ENCODE measurements at places on chromosomes 16 and 17.

DNA sequence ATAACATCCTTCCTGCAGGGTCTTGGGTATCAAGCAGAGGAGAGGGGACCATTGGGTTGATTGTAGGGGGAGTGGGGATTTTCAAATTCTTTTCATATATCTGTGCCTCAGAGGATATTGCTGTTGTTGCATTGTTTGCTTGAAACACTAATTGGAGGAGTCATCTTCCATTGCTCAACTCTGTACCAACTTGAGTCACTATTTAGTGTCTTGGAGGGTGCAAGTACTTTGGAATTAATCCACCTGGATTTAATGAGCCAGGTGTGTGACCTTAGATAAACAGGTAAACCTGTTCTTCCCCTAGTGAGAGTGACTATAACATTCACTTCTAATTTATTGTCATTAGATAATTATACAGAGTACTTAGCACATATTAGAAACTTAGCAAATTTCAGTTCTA lies 151.3 kb upstream of the CNTNAP4 start:
- no peak for DNase-seq

DNA sequence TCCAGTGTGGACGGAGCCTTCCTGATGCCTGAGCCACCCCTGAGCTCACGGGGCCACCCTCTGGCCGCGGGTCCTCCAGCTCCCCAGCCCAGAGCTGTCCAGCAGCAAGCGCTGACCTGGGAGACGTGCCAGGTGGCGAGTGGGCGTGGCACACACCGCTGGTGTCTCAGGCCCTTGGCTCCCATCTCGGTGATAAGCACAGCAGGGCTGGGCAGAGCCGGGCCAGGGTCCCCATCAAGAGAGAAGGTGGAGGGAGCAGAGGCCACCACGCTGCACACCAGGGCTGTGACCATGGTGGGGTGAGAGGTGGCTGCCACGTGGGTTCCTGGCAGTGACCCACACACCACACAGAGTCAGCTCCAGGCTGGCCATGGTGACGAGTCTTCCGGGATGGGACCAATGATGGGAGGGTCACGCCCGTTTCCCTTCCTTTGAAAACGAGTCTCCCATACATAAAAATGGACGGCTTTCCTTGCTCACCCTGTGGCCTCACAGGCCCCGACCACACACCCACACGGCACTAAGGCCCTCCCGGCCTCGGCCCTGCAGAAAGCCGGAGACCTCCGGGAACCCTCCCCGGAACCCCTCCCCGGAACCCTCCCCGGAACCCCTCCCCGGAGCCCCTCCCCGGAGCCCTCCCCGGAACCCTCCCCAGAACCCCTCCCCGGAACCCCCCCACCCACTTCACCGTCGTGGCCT lies 16.8 kb downstream of the UTS2R start:
- no peak for DNase-seq

DNA sequence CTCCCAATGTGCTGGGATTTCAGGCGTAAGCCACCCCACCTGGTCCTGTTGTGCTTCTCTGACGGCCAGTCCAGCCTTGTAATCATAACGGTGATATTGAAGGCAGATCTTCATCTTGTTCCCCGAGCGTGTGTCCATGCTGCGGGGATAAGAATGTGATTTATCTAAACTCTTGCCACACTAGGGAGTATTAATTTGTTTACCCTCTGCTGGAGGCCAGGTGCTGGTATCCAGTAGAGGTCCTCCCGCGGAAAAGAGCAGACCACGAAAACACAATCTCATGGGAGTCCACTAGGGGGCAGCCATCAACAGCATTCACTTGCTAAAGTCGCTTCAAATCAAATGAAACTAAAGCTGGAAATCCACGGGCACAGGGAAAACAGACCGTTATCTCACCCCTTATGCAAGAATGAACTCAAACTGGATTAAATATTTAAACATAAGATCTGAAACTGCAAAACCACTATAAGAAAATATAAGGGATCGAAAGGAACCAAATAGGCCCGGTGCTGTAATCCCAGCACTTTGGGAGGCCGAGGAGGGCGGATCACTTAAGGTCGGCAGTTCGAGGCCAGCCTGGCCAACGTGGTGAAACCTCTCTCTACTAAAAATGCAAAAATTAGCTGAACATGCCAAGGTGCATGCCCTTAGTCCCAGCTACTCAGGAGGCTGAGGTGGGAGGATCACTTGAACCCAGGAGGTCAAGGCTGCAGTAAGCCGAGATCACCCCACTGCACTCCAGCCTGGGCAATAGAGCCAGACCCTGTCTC lies 22.3 kb upstream of the RBBP6 start:
- DNase-seq: peak; percentile 93

- no peak for DNase-seq
Observed at GRCh38 chr16:85373741-85374570, 239.2 kb upstream of the GSE1 start.

DNA sequence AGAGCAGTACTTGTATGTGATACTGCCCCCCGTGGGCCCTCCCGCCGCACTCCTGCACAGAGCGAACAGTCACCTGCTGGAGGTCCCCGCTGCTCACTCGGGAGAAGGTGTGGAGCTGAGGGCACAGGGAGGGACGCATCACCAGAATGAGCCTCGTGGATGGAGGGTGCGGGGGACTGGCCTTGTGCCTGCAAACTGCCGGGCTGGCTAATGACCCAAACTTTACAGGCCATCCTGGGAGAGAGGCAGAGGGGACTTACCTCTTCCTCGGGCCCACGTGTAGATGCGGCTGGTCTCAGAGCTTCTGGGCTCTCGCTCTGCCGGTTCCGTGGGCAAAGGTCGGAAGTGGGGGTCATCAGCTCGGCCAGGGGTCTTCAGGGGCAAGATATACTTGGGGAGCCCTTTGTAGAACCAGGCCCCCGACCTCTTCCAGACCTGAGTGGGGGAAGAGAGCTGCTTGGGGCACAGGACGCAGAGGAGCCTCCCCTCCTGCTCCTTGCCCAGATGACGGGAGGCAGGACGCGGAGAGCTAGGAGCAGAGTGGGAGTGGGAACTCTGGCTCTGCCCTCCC lies 65.5 kb upstream of the DOC2B start:
- DNase-seq: no peak

- no peak for DNase-seq
Observed at GRCh38 chr17:12592941-12593340, 72.7 kb upstream of the MYOCD start.

- DNase-seq: peak; percentile 73
Observed at GRCh38 chr17:18356624-18357023, 6.7 kb downstream of the SHMT1 start.

DNA sequence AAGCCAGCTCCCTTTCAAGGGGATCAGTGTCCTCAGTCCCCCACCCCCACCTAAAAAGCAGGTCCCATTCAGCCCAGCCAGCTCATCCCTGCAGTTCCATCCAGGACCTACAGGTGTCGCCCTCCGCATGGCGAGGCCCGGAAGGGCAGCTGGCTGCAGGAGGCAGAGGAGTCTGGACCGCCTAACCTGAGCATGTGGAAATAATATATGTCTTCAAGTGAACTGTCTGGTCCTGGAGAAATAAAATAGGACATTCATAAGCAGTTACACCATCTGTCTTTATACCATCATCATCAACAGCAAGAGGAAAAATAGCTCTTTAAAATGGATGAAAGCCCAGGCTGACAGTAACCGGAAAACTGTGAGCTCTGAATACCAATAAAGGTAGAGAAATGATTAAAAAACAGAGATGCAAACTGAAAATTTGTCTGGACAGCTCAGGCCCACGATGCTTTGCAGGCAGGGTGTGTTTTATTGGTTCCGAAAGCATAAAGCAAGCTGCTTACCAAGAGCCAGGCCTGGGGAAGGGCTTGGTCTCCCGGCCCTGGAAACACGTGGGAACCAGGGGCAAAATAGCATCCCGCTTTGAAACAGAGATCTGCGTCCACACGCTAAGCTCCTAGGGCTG lies 215.2 kb downstream of the ZFHX3 start:
- DNase-seq: peak; percentile 81

DNA sequence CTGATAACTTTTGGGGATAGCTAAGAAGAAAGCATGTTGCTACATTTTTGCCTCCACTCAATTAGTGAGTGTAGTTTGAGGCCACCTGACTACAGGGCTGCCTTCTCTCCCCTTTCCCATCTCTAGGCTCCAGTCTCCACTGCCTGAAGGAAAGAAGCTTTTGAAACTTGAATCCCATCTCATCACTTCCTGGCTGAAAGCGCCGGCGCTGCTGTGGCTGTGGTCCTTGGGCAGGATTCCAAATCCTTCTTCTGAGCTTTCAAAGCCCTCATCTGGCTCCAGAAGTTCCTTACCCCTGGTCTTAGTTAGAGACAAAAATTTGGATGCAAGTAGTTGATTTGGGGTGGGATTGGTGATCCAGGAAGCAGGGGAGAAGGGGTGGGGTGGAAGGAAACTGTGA lies 119.4 kb downstream of the FOXL1 start:
- DNase-seq: peak; percentile 53

DNA sequence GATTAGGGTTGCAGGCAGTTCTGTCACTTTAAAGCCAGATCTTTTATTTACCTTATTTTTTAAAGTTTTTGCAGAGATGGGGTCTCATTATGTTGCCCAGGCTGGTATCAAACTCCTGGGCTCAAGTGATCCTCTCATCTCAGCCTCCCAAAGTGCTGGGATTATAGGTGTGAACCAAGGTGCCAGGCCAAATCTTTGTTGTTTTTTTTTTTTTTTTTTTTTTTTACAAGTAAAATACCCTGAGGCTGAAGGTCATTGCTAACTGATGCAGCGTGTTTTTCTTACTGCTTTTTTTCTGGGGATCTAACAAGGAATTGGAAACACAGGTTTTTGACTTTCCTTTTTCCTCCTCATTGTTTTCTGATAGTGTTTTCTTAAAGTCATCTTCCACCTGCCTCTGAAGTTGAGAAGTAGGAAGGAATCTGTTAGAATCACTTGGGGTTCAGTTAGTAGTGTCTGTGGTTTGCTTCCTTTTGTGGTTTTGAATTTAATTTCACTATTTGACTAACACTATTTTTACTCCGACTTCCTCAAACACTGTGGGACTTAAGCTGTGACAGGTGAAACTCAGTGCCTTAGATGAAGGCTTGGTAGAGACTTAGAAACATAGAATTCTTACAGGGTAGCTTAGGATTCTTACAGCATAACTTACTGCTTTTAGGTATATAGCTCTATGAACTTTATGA lies 22.2 kb downstream of the CLTC start:
- no peak for DNase-seq

- no peak for DNase-seq
Observed at GRCh38 chr16:4609200-4610010, 5.3 kb downstream of the UBALD1 start.

DNA sequence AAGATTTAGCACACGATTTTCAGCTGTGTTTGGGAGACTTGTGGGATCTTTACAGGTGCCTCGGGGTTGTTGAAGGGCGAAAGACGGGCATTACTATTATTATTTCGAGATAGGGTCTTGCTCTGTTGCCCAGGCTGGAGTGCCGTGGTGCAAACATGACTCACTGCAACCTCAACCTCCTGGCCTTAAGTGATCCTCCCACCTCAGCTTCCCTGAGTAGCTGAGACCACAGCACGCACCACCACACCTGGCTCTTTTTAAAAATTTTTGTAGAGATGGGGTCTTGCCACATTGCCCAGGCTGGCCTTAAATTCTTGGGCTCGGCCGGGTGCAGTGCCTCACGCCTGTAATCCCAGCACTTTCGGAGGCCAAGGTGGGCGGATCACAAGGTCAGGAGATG lies 29.7 kb upstream of the PHB1 start:
- DNase-seq: no peak

DNA sequence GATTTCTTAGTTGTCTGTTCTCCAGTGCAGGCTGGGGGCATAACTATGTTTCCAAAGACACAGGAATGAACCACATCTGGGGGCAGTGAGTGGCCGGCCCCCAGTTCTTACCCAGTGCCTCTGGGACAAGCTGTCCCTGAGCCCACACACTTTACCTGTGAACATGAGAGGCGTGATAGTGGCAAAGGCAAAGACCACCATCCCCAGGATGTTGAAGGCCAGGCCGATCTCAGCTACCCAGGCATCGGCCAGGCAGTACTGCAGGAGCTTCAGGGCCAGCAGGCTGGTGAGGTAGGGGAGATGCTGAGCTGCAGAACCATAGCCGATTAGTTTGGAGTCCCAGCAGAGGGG lies 1.6 kb downstream of the SLC46A1 start:
- DNase-seq: no peak

DNA sequence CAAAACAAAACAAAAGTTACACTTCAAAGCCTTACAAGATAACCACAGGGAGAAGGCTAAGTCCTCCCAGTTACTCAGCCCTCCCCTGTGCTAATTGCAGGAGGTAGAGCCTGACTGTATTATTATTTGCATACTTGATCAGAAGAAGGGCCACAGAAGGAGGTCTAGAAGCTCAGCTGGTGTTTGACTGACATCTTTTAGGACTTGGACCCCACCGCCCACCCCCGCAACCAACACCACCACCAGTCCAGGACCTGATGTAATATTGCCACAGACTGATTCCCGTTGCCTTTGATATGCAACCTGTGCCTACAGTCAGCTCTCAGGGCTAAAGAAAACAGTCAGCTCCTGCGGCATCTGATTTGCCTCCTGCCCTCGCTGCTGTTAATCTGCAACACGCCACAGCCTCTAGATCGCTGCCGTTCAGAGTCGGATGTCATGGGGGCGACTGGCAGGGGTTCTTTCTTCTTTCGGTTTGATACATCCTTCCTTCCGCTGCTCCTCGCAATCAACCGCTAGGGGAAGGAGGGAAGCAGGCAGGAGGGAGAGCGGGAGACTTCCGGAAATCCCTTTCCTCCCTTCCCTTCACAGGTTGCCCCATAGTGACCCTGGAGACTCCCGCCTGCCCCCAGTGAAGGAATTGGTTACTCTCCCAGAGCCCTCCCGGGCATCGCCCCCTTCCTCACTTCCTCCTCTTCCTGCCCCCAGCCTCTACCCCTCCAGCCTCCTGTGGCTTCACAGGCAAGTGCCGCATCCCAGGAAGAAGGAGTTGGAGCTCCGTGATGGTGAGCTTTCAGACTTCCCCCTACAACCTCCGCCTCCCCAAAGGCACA lies 90.5 kb upstream of the SOX9 start:
- peak; percentile 31 for DNase-seq

DNA sequence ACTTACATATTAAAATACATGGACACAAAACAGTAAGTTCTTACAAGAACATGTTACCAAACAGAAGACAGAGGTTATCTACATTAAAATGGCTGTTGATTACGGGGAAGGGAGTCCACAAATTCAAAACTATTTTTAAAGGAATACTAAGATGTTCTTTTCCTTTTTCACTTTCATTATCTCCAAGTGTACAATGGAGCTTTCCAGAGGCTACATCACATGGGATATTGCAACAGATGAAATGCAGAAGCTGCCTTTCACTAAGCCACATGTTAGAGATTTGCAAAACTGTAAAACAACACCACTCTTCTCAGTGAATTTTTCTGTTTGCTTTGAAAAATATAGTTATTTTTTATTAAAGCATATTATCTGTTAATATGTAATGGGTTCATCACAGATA lies 53.6 kb downstream of the XPO6 start:
- DNase-seq: peak; percentile 78

DNA sequence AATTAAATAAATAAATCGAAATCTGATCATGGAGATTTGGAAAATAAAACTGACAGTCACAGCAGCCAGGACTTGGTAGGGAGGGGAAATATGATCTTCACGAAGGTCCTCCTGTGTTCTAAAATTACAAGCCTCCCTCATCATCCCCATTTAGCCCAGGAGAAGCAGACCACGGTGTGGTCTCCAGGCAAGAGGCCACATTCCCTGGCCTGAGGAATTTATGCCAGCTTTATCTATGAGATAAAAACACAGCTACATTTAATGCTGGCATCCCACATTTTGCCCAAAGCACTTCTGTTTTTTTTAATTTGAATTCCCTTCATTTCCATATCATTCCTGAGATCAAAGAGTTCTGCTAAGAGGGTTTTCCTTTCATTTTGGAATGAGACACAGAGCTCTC lies 43.2 kb downstream of the ABCC12 start:
- no peak for DNase-seq
